ENCODE measurements at places on chromosomes 12 and 14. TPM values are rescaled to one million over a fixed set of nuclear protein-coding genes. Genes with fewer than 3 reads are reported as not detected.
A peak's percentile ranks its signal among the peaks of the same experiment; 100 is the strongest.

DNA sequence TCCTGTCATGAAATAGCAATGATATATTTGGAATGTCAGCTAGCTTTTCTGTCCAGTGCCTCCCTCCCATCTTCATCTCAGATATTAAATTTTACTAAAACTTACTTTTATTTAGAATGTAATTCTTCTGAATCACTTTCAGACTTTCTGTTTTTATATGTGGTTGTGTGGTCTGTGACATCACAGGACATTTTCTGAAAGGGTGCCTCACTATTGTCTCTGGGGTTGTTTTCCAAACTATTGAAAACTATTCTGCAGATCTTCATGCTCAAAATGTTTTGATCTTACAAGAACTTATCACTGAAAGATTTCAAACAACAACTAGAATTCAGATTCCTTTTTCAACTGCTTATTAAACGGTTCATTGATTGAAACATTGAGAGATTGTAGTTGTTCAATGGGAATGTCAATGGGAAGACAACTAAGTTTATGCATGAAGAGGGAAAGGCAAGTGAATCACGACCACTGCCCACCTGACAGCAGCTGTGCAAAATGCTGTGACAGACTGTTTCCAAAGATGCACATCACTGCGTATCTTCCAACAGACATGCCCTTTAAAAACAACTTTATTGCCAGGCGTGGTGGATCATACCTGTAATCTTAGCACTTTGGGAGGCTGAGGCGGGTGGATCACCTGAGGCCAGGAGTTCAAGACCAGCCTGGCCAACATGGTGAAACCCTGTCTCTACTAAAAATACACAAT, 51.3 kb downstream of the KLRG1 start:
- DNase-seq = no peak

DNA sequence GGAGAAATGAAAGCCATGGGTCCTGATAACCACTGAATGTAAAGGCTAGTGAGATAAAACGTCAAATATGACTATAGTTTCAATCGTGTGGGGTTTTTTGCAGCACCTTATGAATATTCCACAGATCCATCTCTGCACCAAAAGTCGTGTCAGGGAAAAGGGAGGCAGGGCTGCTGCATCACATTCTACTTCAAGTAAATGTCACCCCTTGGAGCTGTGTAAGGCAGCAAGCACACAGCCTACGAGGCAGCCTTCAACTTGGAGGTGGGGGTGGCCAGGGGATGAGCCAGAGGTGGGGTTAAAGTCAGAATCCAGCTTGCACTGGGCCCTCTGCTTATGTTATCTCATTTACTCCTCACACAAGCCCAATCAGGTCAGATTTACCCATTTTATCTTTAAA, 90.4 kb downstream of the ARMH4 start:
- no peak for DNase-seq

- no peak for DNase-seq
Observed at GRCh38 chr14:44803239-44803905, 158.4 kb downstream of the KLHL28 start.

DNA sequence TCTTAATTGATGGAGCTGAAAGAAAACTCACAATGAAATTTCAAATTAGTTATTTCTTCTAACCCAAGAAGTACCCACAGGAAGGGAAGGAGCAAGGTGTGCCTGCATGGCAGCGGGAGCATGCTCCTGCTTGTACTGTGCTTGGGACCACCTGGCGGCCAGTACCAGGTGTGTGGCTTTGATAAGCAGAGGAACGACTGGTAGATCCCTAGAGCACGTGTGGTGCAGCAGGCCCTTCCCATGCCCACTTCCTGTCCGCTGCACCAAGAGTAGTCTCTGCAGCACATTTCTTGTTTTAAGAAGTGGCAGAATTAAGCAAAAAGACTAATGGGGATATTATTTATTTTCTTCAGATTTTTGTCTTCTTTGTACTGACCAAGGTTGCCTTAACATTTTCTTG, 122.3 kb upstream of the ATF1 start:
- no peak for DNase-seq

DNA sequence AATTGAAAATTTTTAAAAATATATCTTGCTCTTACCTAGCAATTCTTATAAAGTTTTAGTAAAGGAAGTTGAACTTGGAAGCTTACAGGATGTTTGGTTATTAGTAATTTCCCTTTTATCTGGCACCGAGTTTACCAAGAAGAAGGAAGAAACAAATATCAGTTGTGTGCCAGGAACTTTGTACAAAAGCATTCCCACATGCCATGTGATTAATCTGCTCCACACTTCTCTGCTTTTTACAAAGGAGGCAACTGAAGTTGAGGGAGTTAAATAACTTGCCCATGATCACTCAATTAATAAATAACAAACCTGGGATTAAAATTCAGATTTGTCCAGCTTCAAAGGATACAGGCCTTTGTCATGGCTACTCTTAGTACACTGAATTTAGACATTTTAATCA, 122.5 kb upstream of the BCAT1 start:
- no peak for DNase-seq

DNA sequence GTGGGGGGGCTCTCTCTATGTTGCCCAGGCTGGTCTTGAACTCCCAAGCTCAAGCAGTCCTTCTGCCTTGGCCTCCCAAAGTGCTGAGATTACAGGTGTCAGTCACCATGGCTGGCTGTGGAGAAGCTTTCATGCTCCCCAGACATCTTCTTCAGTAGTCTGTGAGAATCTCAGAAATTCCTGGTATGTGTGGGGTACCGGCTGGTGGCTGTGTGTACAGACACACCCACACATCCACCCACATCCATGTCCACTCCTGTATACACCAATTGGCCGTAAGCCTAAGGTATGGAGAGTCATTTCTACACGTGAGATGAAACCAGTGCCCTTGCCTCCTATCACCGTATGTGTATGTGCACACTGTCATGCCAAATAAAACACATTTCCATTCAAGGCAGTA, 27.8 kb downstream of the GPRC5D start:
- no peak for DNase-seq

DNA sequence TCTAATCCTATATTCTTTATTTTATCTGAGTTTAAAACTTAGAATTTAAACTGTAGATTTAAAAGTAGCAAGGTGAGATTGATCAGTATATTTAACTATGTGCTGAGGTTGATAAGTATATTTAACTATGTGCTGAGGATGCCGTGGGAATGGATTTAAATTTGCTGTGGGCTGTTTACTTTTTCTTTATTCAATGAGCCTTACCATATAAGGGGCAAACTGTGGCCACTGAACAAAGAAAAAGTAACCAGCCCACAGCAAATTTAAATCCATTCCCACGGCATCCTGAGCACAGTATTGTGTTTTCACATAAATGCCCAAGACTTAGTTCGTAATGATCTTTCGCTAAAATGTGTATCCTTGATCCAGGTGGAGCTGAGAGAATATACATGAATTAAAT, 43.1 kb downstream of the PROX2 start:
- DNase-seq = no peak

- no peak for DNase-seq
Observed at GRCh38 chr14:77267937-77268699, 2.9 kb downstream of the NGB start.

GRCh38 chr12:20372326-20373096, 4.2 kb downstream of the PDE3A start:
- no peak for DNase-seq

GRCh38 chr12:91104812-91105466, 6.4 kb downstream of the LUM start:
- DNase-seq = no peak

DNA sequence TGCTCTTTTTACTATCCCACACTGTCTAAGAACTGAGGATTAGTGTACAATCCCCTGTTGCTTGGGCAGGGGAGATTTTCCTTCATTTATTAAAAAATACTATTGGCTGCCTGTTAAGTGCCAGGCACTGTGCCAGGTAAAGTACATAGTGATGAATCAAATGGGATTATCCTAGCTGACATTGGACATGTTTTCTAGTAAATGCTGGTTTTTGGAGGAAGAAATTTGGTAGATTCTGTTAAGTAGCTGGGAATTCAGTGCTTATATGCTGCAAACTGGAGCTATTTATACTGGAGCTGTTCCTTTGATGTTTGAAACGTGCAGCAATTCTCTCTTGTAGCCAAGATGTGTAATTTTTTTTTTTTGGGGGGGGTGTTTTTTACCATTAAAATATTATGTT, 299.6 kb downstream of the EMP1 start:
- no peak for DNase-seq

GRCh38 chr12:41188841-41189394, 798 bp downstream of the PDZRN4 start:
- no peak for DNase-seq

- peak; percentile 51 for DNase-seq
Observed at GRCh38 chr12:94149781-94150239, 1.4 kb downstream of the PLXNC1 start.

- no peak for DNase-seq
Observed at GRCh38 chr14:95465358-95465757, 51.1 kb downstream of the SYNE3 start.

- no peak for DNase-seq
Observed at GRCh38 chr14:63394841-63395240, 76.1 kb upstream of the GPHB5 start.

DNA sequence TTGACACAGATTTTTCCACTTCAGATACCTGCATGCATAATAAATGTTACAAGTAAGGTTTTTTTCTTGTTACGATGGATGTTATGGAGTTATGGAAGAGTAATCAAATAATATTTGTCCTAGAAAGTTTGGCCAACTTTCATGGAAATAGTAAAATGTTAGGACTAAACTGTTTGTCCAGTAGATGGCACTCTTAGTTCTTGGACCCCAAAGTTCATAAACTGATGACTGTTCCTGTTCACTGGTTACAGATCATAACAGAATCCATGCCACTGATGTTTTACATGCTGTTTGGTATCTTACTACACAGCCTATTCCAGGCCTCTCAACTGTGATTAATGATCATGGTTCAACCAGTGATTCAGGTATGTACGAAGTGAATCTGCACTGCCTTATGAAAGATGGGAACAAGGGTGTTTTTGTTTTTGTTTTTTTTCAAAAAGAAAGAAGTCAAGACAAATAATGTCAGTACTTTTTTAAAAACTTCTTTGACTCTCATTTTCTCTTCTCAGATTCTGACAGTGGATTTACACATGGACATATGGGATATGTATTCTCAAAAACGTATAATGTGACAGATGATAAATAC, 48.8 kb upstream of the SLCO1C1 start:
- no peak for DNase-seq

ACIN1 gene
- 110 TPM for total RNA-seq

ITGB7 gene
- 4.6 TPM for total RNA-seq

MYG1 gene
- total RNA-seq = 37.9 TPM

CAPRIN2 gene
- total RNA-seq = 10.3 TPM

NFATC4 gene
- total RNA-seq = 17.4 TPM

SIRT4 gene
- total RNA-seq = 1.2 TPM

GPR84 gene
- total RNA-seq = not detected
